ENCODE measurements at places on chromosomes 11 and 22.

GRCh38 chr22:16987822-16988221 is 20.2 kb downstream of the GAB4 start:
- peak; percentile 45 for DNase-seq

DNA sequence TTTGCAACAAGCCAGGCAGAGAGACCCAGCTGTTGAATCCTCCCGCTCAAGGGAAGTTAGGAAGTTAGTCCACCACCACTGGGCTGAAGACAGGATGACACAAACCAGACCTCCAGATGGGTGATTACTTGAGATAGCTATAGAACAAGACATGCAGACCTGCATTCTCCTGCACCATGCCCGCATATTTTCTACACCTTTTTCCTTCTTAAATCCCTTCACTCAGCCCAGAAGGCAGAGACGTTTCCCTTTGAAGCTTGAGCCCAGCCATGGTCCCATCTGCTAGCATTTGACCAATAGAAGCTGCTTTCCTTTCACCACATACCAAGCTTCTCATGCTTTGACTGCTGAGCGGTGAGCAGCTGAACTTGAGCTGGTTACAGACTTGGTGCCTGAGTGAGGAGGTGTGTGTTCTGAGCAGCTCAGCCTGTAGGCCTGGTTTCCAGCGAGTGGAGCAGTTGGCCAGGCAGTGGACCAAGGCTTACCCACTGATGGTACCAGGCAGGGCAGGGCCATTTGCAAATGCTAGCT is 29.2 kb upstream of the CBX6 start:
- peak; percentile 32 for DNase-seq

DNA sequence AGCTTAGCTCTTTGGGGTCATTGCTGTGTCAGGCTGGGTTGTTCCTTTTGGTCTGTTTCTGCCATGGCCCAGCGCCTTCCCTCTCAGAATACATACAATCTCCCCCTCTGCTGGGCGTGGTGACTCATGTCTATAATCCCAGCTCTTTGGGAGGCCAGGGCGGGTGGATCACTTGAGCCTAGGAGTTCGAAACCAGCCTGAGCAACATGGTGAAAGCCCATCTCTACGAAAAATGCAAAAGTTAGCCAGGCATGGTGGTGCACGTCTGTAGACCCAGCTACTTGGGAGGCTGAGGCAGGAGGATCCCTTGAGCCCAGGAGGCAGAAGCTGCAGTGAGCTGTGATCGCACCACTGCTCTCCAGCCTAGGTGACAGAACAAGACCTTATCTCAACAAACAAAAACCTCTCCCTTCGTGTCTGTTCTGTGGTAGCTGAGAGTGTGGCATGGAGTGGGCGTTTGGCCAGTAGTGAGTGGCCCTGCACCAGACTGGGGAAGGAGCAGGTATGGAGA is 46.7 kb upstream of the RAB1B start:
- no peak for DNase-seq

DNA sequence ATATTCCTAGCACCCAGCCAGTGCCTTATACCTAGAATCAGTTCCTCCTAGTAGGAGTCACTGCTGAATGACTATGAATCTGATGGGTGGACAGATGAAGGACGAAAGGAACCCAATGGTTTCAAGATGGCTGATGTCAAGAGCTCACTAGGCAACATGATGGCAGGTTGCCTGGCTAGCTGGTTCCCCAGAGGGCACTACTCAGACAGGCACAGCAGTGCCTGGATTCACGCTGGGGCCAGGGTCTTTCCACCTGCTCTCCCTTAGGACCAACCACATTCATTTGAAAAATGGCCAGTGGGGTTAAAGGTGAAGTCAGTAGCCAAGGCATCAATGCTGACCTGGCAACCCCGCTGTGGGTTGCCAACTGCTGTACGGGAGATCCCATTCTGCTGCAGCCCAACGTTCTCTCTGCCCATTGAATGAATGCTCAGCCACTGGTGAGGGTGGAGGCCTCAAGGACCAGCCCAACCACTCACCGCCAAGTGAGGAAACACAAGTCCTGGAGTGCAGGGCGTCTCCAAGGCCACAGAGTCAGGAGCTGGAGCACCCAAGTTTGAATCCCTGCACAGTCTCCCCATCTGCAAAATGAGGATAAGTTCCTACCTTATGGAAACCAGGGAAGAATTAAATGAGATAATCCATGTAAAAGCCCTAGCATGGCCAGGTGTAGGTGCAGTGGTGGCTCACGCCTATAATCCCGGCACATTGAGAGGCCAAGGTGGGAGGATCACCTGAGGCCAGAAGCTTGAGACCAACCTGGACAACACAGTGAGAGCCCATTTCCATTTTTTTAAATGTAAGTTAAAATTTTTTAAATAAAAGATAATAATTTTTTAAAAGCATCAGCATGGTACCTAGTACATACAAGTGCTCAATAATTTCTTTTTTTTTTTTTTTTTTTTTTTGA is 12.4 kb downstream of the MYH9 start:
- DNase-seq = no peak

DNA sequence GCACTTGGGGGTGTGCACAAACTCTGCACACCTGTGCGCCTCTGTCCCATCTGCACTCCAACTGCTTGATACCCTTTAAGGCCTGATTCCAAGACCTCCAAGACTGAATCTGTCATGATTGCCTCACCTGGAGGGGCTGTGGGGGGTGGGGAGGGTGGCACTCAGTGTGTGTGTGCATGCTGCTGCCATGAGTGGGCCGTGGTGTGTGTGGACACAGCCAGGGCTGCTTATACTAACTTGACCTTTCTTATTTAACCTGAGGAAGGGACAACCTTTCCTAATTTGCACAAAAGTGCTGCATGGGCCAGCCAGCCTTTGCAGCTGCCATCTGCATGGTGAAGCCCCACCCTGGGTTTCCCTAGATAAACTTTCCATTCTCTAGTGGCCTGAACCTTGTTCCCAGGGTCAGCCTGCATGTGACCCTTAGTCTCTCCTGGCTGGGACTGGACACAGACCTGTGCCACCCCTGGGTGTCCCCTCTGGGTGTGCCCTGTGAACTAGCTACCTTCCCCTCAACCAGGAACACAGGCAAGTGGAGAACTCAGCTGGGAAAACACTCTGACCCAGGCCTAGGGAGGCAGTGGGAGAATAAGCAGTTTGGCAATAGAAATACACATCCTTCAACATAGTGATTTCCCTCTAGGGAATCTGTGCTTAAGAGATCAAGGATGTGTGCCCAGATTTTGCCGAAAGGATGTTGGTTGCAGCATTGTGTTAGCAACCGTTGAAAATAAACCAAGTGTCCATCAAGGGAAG is 45.4 kb upstream of the DKK3 start:
- DNase-seq = no peak

- no peak for DNase-seq
Observed at GRCh38 chr22:27345691-27346090, 455.9 kb downstream of the MN1 start.

- no peak for DNase-seq
Observed at GRCh38 chr11:47488674-47489394, 39.9 kb upstream of the RAPSN start.

GRCh38 chr11:79156031-79156430 is 284.8 kb downstream of the TENM4 start:
- DNase-seq = no peak

DNA sequence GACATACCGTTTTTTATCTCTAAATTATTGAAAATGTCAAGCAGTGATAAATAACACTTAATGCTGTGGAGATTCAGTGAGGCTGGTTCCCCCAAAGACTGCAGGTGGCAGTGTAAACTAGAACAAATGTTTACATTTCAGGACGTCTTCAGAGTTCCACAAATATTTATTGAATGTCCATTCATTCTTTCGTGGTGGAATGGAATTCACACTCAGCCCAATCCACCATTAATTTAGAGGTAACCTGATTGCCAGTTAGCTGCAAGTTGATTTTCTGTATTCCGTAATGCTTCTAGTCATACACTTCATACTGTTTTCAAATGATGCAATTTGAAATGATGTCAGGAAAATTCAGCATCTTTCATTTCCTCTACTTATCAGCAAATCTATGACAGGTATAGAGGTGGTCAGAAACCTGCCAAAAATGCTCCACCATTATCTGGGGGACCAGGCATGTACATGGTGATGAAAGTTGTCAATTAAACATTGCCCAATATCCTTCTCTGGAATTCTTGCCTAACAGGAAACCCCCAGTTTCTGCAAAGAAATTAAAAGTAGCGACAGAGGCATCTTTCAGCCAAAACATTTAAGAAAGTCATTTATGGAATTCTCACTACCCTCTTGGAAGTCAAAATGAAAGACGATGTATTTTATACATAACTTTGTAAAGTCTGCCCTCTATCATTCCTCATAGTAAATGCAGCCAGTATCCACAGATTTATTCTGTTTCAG is 94.3 kb upstream of the BMAL1 start:
- peak; percentile 15 for DNase-seq

DNA sequence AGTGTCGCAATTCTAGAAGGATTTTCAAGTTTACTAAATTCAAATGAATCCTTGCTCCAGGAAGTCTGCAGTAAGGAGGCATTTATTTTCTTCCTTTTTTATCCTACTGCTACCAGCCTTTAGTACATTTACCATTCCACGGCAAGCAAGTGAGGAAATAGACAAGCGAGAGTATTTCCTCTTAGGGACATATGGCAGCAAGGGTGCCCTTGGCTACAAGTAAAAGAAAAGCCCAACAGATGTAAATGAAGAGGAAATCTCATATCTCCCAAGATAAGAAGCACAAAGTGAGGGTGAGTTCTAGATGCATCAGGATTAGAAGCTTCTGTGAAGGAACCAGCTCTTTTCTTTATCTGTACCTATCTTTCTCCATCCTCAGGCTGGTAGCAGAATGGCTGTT is 37.8 kb upstream of the FZD4 start:
- DNase-seq = no peak

- no peak for DNase-seq
Observed at GRCh38 chr11:76424379-76424778, 20.4 kb upstream of the EMSY start.

- no peak for DNase-seq
Observed at GRCh38 chr11:33959855-33960400, 68.1 kb upstream of the LMO2 start.

GRCh38 chr11:126890561-126890960 is 110.0 kb downstream of the KIRREL3 start:
- no peak for DNase-seq

GRCh38 chr11:79486242-79486984 is 45.6 kb upstream of the TENM4 start:
- peak; percentile 11 for DNase-seq

DNA sequence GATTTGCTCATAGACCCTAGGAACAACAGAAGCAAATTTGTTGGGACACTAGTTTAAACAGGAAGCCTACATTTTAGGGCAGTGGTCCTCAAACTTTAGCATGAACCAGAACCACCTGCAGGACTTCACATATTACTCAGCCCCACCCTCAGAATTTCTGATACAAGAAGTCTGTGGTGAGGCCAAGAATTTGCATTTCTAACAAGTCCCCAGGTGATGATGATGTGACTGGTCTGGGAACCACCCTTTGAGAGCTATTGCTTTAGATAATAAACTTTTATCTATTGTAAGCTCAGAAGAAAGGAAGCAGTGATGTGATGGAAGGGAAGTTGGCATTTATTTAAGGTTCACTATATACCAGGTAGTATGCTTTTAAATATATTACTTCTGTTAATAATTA is 194.0 kb downstream of the FAM181B start:
- DNase-seq = no peak

GRCh38 chr11:65444314-65445051 is 21.9 kb downstream of the NEAT1 start:
- no peak for DNase-seq

DNA sequence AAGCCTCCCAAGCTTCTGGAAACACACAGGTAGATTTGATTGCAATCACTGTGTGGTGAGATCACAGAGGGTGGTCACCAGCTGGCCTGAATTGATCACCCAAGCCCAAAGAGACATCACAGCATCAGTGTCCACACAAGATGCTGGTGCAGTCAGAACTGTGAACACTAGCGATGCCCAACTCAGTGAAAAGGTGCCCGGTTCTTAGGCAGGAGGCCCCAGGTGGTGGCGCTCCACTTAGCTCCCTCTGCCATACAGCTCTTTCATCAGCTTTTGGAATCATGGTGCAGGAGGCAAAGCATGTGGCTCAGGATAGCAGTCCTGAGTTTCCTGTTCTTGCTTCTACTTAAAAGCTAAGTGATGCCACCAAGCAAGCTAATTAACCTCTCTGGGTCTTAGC is 11.1 kb downstream of the DGCR2 start:
- DNase-seq = no peak

- DNase-seq = no peak
Observed at GRCh38 chr11:45159781-45160365, 13.4 kb downstream of the PRDM11 start.

DNA sequence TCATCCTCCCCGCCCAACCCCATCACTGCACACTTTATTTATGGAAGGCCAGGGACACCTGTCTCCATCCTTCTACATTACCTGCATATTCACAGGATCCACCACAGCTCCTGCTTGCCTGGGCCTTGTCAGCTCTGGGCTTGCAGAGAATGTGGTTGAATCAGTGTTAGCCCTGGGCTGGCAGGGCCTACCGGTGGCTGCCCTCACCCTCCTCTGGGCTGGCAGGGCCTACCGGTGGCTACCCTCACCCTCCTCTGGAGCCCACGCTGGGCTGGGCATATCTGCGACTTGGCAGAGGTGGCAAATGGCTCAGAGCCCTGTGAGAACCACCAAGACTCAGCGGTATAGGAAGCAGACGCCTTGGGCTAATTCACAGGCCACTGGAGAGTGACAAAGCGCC is 300.9 kb downstream of the NTM start:
- DNase-seq = no peak

GRCh38 chr11:60119710-60120109 is 31.2 kb downstream of the MS4A2 start:
- DNase-seq = no peak

GRCh38 chr22:20241579-20242392 is 26.3 kb downstream of the RTN4R start:
- DNase-seq = no peak

- no peak for DNase-seq
Observed at GRCh38 chr11:29937526-29937925, 79.3 kb downstream of the KCNA4 start.

- DNase-seq = peak; percentile 6
Observed at GRCh38 chr11:131025020-131025419, 108.7 kb upstream of the SNX19 start.

- DNase-seq = peak; percentile 41
Observed at GRCh38 chr22:35308480-35309021, 8.9 kb downstream of the TOM1 start.

DNA sequence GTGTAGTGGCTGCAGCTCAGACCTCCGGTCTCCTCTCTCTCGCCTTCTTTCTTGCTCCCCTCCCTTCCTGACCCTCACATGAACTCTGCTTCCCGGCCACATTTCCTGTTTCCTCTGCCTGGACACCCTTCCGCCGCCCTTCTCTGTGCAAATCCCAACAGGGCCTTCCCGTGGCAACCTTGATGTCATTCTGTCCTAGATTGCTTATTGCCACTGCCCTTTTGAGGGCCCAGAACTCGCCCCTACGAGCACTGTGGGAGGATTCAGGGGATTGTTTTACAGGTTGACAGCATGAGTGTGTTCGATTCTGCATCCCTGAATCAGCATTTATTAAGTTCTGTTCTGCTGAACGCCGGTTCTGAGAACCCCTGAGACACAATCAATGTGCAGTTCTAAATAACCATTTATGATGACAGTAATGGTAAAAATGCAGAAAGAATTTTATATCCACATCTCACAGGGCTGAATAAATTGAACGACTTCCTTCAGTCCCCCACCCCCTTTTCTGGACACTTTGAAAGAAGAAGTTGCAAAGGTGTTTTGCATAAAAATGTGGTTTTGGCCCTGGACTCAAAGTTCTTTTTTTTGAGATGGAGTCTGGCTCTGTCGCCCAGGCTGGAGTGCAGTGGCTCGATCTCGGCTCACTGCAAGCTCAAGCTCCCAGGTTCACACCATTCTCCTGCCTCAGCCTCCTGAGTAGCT is 6.4 kb downstream of the BATF2 start:
- no peak for DNase-seq

GRCh38 chr22:45598596-45599217 is 72.9 kb upstream of the ATXN10 start:
- no peak for DNase-seq
